ENCODE measurements at places on chromosomes 2 and 18.

- no peak for DNase-seq
These were observed 48.7 kb upstream of the CD226 start for GRCh38 chr18:69996417-69996816.

DNA sequence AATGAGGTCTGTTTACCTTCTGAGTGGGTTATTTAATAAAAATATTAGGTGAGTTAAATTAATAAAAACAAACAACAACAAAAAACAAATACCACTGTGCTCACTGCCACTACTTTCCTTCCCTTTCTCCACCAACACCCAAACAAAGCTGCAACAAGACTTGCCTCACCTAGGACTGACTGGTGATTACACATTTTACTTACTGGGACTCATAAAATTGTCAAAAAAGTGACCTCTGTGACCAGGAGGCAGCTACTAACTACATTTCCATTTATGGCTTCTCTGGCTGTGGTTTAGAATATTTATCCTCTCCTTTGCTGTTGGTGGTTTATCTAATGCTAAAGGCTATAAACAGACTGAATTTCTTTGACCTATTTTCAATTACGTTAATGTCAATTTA is 39.8 kb downstream of the EFEMP1 start:
- DNase-seq: no peak

DNA sequence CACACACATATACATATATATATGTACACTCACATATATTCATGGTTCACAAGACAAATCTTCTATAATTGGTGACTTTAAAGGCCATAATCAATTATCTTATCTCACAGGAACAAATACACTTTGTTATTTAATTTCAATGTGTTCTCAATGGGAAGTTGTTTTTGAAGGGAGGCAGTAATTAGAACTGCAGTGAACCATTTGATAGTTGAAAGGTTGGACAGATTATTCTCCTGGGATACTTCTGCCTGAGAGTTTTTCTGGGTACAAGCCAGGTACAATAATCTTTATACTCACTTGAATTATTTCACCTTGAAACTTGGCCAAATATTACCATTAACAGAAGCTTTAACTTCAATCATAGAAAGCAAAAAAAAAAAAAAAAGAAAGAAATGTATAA is 546.6 kb upstream of the LRRTM4 start:
- DNase-seq: no peak

DNA sequence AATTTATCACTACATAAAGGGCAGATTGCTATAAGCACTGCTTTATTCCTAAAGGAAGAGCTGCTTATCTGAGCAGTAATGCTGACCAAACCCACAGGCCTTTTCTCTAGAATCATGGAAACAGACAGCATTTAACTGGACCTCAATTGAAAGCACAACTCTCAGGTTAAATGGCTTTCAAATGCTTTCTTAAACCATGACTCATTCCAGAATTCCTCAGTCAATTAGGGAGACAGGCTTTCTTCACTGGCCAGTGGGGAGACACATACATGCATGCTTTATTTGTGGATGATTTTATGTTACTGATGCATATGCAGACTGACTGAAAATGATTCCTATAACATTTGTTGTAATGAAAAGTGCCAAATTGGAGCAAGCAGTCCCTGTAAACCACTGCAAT is 114.6 kb downstream of the ACVR1 start:
- no peak for DNase-seq

DNA sequence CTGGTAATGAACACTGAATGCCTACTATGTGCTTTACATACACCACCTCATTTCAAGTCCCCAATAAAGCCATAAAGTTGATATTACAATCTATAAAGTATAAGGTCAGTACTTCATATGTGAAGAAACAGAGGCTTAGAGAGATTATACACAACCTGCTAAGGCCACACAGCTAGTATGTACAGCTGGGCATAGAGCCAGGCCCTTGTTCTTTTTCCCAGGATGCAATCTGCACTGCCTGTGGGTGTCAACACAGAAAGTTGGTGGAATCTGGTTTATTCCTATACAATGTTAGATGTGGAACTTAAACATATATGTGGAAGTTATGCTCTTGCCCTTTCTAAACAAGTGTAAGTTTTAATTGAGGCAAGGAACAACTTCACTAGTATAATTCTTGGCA is 32.8 kb downstream of the INSIG2 start:
- no peak for DNase-seq

GRCh38 chr2:234980451-234981187 is 28.8 kb downstream of the SH3BP4 start:
- DNase-seq: no peak

DNA sequence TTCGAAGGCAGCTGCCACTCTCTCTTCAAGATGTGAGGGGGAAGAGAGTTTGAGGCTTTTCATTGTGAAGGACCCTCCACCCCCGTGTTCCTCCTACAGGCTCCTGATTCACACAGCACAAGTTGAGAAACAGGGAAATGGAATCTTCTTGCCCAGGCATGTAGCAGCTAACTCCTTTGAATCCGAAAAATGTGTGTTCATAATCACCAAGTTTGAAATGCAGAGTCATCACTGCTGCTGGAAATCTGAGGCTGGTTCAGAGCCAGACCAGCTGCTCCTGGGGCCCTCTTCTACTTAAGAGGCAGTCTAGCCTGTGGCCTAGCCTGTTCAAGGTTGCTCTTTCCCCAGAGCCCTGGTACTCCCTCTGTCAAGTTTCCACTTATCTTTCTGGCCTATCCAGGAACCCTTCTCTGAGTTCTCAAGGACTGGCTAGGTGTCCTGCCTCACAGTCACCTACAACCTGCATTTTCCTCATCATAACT is 166.4 kb downstream of the TMEM247 start:
- DNase-seq: no peak

GRCh38 chr18:4639628-4640310 is 184.7 kb upstream of the DLGAP1 start:
- no peak for DNase-seq

DNA sequence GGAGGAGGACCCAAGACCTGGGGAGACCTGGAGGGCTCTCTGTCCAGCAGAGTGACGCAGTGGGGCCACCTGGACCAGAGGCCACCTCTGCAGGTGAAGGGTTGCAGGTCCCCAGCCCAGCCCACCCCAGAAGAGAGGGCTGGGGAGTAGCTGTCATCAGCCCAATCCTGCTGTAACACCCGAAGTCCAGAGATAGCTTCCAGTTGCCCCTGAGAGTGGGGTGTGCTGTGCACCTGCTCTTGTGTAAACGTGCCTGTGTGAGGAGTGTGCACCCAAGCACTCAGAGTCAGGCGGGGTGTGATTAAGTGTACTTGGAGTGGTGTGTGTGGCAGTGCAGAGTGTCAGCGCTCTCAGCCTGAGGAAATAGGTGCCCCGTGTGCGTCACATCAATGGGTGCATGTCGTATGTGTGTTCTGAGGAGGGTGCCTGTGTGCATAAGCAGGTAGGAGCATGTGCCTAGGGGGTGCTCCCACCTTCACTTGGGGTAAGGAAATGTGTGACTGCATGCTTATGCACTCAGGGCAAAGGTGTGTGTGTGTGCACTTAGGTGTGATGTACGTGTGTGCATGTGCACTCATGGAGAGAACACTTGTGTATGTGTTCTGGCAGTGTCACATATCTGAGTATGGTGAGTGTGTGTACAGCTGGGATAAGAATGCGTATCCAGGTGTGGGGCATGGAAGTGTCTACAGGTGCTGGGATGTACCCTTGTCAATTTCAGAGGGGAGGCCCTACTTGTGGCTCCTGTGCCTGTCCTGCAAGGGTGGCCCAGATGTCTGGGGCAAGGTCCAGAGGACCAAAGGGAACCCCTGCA is 672 bp downstream of the ATP6V1B1 start:
- DNase-seq: no peak

- DNase-seq: no peak
These were observed 180.2 kb downstream of the TNS1 start for GRCh38 chr2:217822296-217823252.

GRCh38 chr2:38648107-38648761 is 17.7 kb upstream of the GALM start:
- DNase-seq: no peak

DNA sequence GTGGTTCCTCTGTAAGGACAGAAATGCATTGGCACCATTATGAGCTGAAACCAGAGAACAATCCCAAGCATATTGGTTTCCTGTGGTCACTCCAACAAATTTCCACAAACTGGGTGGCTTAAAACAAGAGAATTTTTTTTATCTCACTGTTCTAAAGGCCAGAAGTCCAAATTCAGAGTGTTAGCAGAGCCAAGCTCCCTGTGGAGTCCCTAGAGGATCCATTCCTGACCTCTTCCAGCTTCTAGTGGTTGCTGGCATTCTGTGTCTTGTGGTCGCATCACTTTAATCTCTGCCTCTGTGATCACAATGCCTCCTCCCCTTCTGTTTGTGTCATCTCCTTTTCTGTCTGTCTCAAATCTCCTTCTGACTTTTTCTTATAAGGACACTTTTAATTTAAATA is 380.3 kb downstream of the NYAP2 start:
- no peak for DNase-seq
